ENCODE measurements at places on chromosomes 7 and 10. TPM values are rescaled to one million over a fixed set of nuclear protein-coding genes. Genes with fewer than 3 reads are reported as not detected.

The ECHS1 gene
- total RNA-seq = 27.2 TPM

DNA sequence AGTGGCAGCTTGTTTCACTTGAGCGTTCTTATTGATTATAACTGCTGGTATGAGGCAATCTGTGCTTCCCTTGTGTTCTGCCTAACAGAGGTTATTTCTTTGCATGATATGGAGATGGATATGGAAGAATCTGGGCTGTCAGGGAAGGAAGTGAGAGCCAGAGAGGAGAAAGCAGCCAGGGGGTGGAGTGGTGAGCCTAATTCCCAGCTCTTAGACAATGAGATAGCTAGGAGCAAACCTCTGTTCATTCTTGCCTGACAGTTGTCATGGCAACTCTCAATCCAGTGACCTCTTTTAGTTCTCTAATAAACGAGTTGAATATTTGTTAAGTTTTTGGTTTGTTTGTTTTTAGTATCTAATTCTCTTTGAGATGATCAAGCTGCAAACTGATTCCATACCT is 214.3 kb downstream of the NRG3 start:
- no peaks in the 10 kb centered on the region for H3K4me1 ChIP-seq
- no peaks in the 10 kb centered on the region for H3K27me3 ChIP-seq
- DNase-seq = no peak
- H3K27ac ChIP-seq = no peak overlapping the region
- no peaks in the 10 kb centered on the region for H3K36me3 ChIP-seq

DNA sequence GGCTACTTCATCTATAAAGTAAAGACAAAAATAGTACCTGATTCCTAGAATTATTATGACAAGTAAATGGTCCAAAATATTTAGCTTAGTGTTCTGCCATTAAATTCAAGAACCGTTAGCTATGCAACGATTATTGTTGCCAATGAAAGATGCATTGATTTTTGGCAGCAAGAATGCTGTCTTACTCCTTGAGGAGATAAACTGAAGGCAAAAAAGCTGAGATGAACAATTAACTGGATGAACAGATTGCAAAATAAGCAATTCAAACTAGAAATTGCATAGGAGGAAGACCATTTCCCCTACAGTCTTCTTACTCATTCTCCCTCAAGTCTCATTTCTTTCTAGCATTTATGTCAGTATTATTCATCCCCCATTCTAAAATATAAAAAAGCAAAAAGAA is 484.5 kb downstream of the PLXDC2 start:
- no peak overlapping the region for H3K4me3 ChIP-seq
- no peaks in the 10 kb centered on the region for H3K27me3 ChIP-seq
- no peaks in the 10 kb centered on the region for H3K4me1 ChIP-seq
- DNase-seq = no peak

GRCh38 chr7:5491251-5492019 is 67.8 kb upstream of the TNRC18 start:
- no peaks in the 10 kb centered on the region for H3K27me3 ChIP-seq
- no peak for DNase-seq
- no peak overlapping the region for H3K27ac ChIP-seq
- H3K4me3 ChIP-seq = no peak overlapping the region
- H3K4me1 ChIP-seq = peaks cover 11% of the 10 kb centered on the region

GRCh38 chr7:7830122-7830878 is 111.9 kb upstream of the RPA3 start:
- H3K27me3 ChIP-seq = no peaks in the 10 kb centered on the region
- H3K4me1 ChIP-seq = no peaks in the 10 kb centered on the region
- H3K27ac ChIP-seq = no peak overlapping the region

DNA sequence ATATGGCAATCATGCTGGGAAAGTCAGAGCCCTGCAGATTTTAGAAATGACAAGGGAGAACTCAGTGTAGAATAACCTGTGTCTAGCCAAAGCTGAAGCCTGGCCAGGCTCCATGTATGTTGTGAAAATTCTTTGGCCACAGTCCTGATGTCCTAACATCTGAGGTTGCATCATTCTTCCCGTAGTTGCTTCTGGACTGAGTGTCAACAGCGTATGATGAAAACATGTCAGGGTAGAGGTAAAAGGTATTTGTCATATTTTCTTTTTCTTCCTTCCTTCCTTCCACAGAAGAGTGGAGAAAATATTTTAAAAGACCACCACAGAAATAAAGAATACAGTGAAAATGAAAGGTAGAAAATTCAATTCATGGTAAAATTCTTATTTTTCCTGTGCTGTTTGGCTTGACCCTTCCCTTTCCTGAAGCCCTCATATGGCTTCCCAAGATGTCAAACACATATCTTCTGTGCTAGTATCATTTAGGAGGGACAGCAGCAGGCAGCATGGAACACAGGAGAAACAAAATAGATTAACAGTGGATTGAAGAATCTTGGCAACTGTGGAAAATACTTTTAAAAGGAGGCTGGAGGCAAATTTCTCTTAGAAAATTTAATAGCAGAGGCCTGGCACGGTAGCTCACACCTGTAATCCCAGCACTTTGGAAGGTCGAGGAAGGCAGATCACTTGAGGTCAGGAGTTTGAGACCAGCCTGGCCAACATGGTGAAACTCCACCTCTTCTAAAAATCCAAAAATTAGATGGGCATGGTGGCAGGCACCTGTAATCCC is 18.9 kb upstream of the NRBF2 start:
- H3K4me1 ChIP-seq = no peaks in the 10 kb centered on the region
- H3K27me3 ChIP-seq = no peaks in the 10 kb centered on the region
- no peak overlapping the region for H3K27ac ChIP-seq

- DNase-seq = no peak
- no peaks in the 10 kb centered on the region for H3K27me3 ChIP-seq
- no peaks in the 10 kb centered on the region for H3K36me3 ChIP-seq
- H3K4me3 ChIP-seq = no peak overlapping the region
- no peaks in the 10 kb centered on the region for H3K4me1 ChIP-seq
- no peak overlapping the region for H3K27ac ChIP-seq
These were observed 217.4 kb upstream of the PPP2R2D start for GRCh38 chr10:131683281-131683861.

- peaks cover 7% of the 10 kb centered on the region for H3K4me1 ChIP-seq
- H3K27ac ChIP-seq = no peak overlapping the region
- H3K27me3 ChIP-seq = no peaks in the 10 kb centered on the region
These were observed 3.0 kb downstream of the FAM204A start for GRCh38 chr10:118339111-118339510.

DNA sequence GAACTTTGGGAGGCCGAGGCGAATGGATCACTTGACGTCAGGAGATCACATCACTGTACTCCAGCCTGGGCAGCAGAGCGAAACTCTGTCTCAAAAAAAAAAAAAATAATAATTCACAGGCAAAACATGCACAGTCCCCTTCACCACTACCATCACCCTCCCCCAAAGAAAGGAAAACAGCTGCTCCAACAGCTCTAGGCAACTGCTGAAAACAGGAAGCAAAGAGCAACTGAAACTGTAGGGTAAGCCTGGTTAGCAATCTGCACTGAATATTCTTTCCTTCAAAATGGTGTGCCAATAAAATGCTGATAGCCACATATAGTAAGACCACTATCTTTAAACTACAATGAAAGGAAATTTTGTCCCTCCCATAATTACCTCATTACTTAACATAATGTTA is 11.8 kb downstream of the NT5C2 start:
- no peak for DNase-seq
- no peak overlapping the region for H3K4me3 ChIP-seq
- no peaks in the 10 kb centered on the region for H3K27me3 ChIP-seq
- no peak overlapping the region for H3K27ac ChIP-seq
- H3K36me3 ChIP-seq = no peaks in the 10 kb centered on the region
- H3K4me1 ChIP-seq = peaks cover 15% of the 10 kb centered on the region

- H3K4me3 ChIP-seq = no peak overlapping the region
- no peaks in the 10 kb centered on the region for H3K4me1 ChIP-seq
- no peaks in the 10 kb centered on the region for H3K27me3 ChIP-seq
- DNase-seq = no peak
These were observed 23.7 kb upstream of the CAMK2B start for GRCh38 chr7:44348851-44349781.

Data from ovary (tissue), 10 donors.